ENCODE measurements at places on chromosomes 1 and 21.

GRCh38 chr1:46372431-46372830 is 21.7 kb upstream of the FAAH start:
- DNase-seq, result no peak

GRCh38 chr1:66774438-66774837 is 22.2 kb downstream of the DYNLT5 start:
- DNase-seq, result no peak

DNA sequence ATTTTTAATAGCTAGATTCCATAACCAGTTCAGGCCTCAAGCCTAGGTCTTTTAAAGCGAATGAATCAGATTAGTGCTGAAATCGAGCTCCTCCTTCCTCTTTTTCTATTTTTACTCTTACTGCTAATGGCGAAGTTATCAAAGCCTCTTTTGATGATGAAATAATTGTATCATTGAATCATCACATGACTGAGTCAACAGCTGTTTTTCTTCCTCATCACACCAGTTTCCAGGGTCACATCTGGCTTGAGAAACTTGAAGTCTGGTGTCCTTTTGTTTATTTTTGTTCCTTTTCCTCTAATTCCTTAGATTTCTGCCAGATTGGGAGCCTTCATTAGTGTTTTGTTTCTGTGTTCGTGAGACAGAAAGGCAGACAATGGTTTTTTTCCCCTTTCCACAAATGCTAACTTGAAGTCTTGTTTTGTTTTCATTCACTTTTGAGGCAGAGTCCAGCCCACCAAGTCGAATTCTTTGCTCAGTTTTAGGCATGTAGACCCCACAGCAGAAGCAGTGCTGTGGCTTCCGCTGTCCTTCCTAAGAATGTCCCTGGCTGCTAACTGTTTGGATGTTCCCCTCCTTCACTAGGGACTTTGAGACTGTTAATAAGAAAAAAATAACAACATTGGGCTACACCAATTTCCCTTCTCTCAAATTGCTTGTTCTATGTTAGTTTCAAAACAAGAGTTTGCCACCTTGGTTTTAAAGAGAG is 51.9 kb upstream of the FMOD start:
- no peak for DNase-seq

DNA sequence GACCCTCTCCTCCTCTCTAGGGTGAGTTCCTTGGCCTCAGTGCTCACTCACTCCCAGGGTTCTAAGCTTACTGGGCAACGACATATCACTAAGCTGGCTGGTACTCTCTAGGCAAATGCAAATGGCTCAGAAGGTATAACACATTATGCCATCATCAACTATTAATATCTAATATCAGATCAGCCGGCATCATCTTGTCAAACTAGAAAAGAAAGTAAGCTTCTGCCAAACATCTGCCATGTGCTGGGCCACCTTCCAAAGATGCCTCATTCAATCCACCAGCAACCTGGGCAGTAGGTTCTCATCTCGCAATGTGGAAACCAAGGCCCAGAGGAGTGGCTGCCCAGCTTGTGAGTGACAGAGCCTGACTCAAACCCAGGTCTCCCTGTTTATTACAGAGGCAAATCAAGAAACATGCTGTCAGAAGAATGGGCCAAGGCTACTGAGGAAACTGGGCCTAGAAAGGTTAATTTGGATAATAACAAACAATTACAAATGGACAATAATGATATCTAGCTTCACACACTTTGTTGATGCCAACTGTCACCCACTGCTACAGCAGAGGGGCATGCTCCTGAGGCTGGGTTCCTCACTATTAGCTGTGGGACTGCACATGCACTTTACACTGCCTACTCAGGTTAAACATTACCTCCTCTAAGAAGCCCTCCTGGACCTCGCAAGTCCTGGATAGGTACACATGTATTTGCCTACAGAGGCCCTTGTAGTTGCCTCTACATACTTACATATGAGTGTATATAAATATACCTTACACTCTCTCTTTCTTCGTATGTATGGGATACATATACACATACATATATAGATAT is 183.3 kb upstream of the JUN start:
- no peak for DNase-seq
